ENCODE measurements at places on chromosomes 3 and 15. TPM values are rescaled to one million over a fixed set of nuclear protein-coding genes. Genes with fewer than 3 reads are reported as not detected.

- no peak for DNase-seq
These were observed 96.0 kb upstream of the CCDC80 start for GRCh38 chr3:112736805-112737566.

GRCh38 chr3:134640872-134641470 lies 9.9 kb downstream of the KY start:
- DNase-seq, result peak; percentile 52

GRCh38 chr3:196942915-196943277 lies 568 bp upstream of the NCBP2 start:
- peak; percentile 42 for DNase-seq

- no peak for DNase-seq
These were observed 359.6 kb downstream of the NTRK3 start for GRCh38 chr15:87896936-87897335.

GRCh38 chr3:55637906-55638638 lies 151.0 kb upstream of the WNT5A start:
- no peak for DNase-seq

DNA sequence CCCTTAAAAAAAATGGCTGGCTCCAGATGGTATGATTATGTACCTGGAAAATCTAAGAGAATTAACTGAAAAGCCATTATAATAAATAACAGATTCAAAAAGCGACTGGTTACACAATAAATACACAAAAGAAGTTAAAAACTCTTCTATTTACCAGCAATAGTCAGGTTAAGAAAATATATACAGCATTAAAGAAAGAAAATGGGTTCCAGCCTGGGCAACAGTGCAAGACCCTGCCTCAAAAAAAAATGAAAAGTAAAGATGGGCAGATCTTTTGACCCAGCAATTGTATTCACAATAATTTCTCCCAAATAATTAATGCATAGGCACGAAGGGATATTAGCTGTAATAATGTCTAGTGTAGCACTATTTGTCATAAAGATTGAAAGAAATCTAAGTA lies 8.7 kb downstream of the TBC1D5 start:
- no peak for DNase-seq

DNA sequence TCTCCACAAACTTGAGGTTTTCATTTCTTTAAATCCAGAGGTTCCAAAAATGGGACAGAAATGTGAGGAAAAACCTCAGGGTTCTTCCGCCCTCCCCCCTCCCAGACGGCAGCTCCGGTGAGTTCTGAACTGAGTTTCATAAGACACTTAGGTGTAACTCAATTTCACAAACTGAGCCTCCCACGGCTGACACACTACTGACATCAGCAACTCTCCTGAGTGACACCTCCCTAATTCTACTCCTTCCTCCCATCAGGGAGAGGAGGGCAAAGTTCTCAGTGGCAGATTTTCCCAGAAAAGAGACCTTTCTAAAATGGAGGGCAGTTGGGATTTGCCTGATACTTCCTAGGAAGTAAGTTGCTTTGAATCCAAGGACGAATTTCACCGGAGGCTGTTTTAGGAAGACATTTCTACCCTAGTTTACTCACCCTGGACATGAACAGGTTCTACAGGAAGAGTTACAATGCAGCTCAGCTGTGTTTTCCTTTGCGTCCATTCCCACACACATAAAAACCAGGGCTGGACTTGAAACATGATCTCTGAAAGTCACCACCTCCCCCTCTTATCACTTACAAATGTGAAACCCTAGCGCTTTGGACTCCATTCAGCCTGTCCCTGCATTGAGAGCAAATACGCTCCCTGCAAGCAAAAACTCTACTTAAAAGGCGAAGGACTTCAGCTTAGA lies 78.1 kb upstream of the LMOD3 start:
- DNase-seq, result peak; percentile 87

- DNase-seq, result no peak
These were observed 22.6 kb upstream of the MANF start for GRCh38 chr3:51362476-51362875.

GRCh38 chr15:94293411-94294402 lies 62.3 kb downstream of the MCTP2 start:
- DNase-seq, result peak; percentile 33

DNA sequence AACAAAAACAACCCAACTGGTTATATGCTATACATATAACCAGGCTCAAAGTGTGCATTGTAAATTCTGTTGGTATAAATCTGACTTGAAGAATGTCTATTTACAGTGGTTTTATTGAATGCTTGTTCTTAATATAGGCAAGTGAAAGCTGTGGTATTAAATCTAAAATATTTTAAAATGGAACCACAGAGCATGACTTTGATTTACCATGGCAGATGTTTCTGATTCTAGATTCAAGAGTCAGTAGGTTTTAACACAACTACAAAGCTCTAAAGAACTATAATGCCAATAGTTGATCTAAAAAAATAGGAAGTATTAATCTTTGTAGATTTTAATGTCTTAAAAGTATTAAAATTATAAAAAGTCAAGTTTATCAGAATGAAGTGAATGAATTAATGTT lies 141.9 kb upstream of the PLSCR5 start:
- no peak for DNase-seq

GRCh38 chr3:105865867-105866350 lies 2.9 kb downstream of the CBLB start:
- DNase-seq, result no peak

DNA sequence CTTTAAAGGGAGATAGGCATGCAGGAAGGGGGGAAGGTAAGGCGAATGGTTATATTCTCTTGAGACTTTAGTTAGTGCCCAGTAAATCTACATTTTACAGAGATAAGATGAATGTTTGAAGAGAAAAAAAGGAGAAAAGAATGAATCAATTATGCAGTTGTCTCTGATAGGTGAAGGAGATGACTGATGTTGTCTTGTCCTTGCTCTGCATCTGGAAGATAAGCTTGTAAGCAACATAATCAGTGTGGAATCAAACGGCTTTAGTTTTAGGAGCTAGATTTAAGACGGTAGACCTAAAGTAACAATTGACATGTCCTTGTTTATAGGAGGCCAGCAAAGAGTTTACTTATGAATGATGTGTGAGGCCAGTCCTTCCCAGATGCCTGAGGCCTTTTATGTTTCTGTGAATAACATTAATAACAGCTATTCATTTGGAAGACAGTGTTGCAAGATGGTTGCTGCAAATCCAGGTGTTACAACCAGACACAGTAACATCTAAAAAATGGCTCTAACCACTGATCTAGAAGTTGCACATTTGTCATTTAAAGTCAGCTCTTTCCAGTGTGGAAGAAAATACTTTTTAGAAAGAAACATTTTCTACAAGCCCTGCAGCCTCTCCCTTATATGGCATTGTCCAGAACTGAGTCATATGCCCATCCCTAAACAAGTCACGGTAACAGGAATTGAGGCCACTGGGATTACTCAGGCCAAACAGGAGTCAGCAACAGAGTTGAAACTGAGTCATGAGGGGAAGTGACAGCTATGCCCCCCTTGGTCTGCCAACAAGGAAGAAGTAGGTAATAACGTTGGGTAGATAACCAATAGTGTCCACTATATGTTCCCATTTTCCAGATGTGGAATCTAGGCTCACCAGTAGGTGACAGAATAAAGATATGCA lies 77.5 kb upstream of the FBN1 start:
- DNase-seq, result peak; percentile 62

DNA sequence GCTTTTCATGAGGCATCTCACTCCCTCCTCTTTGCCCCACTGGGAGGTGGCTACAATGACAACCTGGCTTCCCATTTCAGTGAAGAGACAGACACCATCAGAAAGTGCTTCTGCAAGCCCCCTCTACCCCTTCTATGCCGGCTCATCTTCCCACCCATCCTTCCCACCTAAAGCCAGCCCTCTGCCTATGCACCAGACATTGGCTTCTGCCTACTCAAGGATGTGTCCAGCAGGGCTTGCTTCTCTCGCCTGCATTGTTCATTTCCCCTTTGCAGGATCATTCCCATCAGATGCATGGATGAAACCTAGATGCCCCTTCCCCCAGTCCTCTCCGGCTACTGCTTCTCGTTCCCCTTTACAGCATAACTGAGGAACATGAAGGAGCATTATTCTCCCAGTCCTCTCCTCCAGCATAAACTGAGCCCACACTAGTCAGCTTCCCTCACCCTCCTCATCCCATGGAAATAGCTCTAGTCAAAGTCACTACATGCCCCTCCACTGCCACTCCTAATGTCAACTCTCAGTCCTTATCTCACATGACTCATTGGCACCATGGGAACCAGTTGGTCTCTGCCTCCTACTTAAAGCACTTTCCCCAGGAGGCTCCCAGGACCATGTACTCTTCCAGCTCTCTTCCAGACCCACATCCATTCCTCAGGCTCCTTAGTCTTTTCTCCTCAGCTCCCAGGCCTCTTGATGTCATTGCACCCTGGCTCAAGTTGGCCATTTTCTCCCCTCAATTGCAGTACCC lies 47.9 kb downstream of the TM2D3 start:
- no peak for DNase-seq

GRCh38 chr15:29631076-29632070 lies 190.9 kb downstream of the TJP1 start:
- DNase-seq, result no peak

GRCh38 chr3:55271549-55271948 lies 215.6 kb downstream of the WNT5A start:
- no peak for DNase-seq

- DNase-seq, result no peak
These were observed 20.9 kb downstream of the SPPL2A start for GRCh38 chr15:50744601-50745000.

GRCh38 chr3:113132571-113132996 lies 78.8 kb upstream of the BOC start:
- DNase-seq, result peak; percentile 40

DNA sequence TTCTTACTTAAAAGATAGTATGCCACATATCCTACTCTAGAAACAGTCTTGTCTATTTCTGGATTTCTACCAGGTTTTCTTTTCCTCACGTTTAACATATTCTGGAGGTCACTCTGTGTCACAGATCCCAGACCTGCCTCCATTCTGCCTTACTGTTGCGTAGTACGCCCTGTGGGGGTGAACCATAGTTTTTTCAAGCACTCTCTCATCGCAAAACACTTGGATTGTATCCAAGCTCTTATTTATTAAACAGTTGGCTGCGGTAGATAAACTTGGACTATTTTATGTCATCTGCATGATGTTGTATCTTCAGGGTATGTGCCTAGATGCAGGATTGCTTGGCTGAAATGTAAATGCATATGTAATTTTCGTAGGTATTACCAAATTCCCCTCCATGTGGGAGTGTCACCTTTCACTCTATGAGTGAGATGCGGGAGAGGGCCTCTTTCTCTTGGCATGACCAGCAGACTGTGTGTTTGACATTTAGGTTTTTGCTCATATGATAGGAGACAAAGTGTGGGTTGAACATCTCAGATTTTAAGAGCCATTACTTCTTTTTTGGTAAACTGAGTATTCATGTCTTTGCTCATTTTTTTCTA lies 55.8 kb downstream of the ABTB1 start:
- DNase-seq, result peak; percentile 80

GRCh38 chr3:160379628-160380214 lies 19.3 kb downstream of the IFT80 start:
- DNase-seq, result peak; percentile 19

GRCh38 chr15:62999923-63000561 lies 42.5 kb upstream of the TPM1 start:
- no peak for DNase-seq

ATP11B gene
- total RNA-seq, result 55.4 TPM

PEX5L gene
- under 0.01 TPM for total RNA-seq

HRH1 gene
- total RNA-seq, result 26.8 TPM

ARID3B gene
- total RNA-seq, result 2.6 TPM

IRAK2 gene
- 3.2 TPM for total RNA-seq

SERPINI1 gene
- 2.6 TPM for total RNA-seq

PRICKLE2 gene
- total RNA-seq, result 36.3 TPM

ADGRG7 gene
- not detected for total RNA-seq

FAM107A gene
- not detected for total RNA-seq

SLC12A1 gene
- not detected for total RNA-seq

HESX1 gene
- total RNA-seq, result not detected

All from fibroblast of villous mesenchyme (primary cell).